CD8-positive, alpha-beta memory T cell (primary cell): ENCODE measurements at places on chromosomes 2 and 18. TPM values are rescaled to one million over a fixed set of nuclear protein-coding genes. Genes with fewer than 3 reads are reported as not detected.

DNA sequence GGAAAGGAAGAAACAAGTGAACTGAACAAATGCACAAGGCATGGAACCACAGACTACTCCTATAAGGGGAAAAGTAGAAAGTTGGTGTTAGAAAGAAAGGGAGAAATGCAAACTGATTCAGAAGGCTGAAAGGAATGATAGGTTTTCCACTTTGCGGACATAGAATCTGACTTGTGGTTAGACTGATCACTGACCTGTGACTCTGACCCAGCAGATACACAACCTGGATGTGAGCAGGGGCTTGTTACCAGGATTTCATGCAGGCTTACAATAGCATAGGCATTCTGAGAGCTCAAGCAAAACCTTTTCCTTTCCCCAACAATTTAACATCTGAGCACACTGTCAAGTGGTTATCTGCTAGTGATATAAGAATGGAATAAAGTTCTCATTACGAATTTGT is 237.0 kb upstream of the CDH20 start:
- no peaks in the 10 kb centered on the region for H3K27me3 ChIP-seq
- H3K4me3 ChIP-seq = no peak overlapping the region
- H3K36me3 ChIP-seq = no peaks in the 10 kb centered on the region
- H3K4me1 ChIP-seq = no peaks in the 10 kb centered on the region
- H3K27ac ChIP-seq = no peak overlapping the region

GRCh38 chr2:122927197-122927596 is 1097.9 kb upstream of the CNTNAP5 start:
- H3K36me3 ChIP-seq = no peaks in the 10 kb centered on the region
- H3K4me3 ChIP-seq = no peak overlapping the region
- H3K4me1 ChIP-seq = no peaks in the 10 kb centered on the region
- DNase-seq = no peak
- no peak overlapping the region for H3K27ac ChIP-seq
- no peaks in the 10 kb centered on the region for H3K27me3 ChIP-seq

- H3K36me3 ChIP-seq = no peaks in the 10 kb centered on the region
- no peak overlapping the region for H3K27ac ChIP-seq
- no peak for DNase-seq
- H3K4me1 ChIP-seq = peaks cover 6% of the 10 kb centered on the region
- no peak overlapping the region for H3K4me3 ChIP-seq
- no peaks in the 10 kb centered on the region for H3K27me3 ChIP-seq
These were observed 24.5 kb downstream of the TMEM177 start for GRCh38 chr2:119703526-119703925.

NDC80 gene
- 41.6 TPM for total RNA-seq

ABCB6 gene
- 22.8 TPM for total RNA-seq

DNA sequence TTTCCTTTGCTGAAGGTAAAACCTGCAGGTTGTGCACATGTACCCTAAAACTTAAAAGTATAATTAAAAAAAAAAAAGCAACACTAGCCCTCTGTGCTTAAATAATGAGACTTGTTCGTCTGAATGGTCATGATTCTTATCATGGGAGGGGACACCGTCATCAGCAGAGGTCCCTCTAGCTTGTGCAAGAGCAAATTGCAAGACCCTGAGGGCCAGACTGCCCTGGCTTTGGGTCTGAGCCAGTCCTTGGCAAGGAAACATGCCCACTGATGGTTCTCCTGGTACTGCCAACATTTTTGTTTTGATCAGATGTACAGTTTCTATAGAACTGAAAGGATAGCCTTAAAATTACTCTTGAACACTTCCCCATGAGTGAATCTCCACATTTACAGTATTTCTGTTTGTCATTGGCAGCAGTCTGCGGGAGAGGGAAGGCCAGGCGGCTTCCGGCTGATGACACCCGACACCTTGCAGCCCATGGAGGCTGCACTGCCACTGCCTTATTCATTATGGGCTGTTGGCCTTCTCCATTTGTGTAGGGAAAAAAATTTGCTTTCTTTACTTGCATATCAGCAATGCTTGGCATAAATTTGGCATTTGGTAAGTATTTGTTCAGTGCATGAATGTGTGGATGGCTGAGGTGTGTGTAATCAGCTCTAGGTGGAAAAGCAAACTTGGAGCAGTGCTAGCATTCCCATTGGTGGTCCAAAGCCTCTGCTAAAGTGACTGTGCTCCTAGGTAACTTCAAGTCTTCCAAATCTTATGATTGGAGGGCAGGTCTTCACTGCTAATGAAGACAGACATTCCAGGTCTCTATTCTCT is 161.6 kb upstream of the ALKAL2 start:
- no peak for DNase-seq
- H3K4me3 ChIP-seq = no peak overlapping the region
- H3K36me3 ChIP-seq = no peaks in the 10 kb centered on the region

ERFE gene
- 0.24 TPM for total RNA-seq

SCYGR8 gene
- total RNA-seq = not detected

CRYGD gene
- not detected for total RNA-seq

DNA sequence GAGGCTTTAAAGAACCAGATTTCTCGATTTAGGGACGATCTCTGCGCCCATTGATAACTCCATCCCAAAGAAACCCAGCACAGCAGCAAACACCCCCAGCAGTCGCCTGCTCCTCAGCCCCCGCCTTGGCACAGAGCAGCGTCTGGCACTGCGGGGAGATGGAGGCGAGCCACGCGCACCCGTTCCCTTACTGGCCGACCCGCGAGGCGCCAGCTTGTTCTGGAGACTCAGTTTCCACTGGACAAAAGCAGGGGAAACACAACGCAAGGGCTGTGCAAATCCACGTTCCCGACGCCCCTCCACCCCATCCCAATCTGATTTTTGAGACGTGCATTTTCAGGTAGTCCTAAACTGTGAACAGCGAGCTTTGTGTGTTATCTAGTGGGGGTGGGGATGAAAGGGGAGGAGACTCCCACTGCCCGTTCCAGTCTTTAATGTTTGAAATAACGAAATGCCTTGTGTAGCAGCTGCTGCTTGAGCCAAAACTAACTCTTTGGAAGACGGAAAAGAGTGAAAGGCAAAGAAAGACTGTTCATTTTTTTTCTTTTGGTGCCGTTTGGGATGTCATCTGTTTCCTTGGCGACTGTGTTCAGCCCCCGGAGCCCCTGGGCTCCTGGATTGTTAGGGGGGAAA is 143.2 kb downstream of the MEIS1 start:
- H3K4me3 ChIP-seq = no peak overlapping the region
- DNase-seq = no peak
- no peaks in the 10 kb centered on the region for H3K36me3 ChIP-seq
- H3K27ac ChIP-seq = no peak overlapping the region

DNA sequence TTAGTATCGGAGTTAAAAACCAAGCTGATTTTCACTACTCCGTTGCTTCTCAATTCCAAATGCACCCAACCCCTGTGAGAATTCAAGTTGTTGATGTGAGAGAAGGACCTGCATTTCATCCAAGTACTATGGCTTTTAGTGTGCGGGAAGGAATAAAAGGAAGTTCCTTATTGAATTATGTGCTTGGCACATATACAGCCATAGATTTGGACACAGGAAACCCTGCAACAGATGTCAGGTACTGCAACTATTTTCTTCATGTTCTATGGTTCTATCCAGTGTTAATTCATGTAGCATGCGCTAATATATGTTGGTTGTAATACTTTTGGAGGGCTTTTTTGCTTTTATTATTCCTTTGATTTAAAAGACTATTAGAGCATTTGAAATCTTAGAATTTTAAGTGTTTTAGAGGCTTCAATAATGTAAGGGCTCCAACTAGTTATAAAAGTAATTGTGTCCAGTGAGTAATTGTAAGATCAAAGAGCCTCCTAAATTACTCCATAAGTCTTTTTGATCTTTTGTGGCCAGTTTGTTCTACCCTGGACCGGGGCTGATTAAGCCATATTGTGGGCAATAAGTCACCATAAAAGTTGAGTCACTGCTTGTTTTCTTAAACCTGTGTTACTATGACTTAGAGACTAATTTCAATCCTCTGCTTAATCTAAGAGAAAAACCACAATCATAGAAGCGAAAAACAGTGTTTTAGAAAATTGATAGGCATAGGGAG is 22.9 kb downstream of the DSG4 start:
- DNase-seq = no peak
- H3K36me3 ChIP-seq = no peaks in the 10 kb centered on the region
- H3K27ac ChIP-seq = no peak overlapping the region
- no peaks in the 10 kb centered on the region for H3K4me1 ChIP-seq
- no peak overlapping the region for H3K4me3 ChIP-seq
- no peaks in the 10 kb centered on the region for H3K27me3 ChIP-seq

ASXL3 gene
- total RNA-seq = not detected

- H3K27me3 ChIP-seq = no peaks in the 10 kb centered on the region
- no peaks in the 10 kb centered on the region for H3K36me3 ChIP-seq
- DNase-seq = no peak
- no peak overlapping the region for H3K4me3 ChIP-seq
These were observed 16.2 kb upstream of the CTAGE1 start for GRCh38 chr18:22433956-22434355.

DNA sequence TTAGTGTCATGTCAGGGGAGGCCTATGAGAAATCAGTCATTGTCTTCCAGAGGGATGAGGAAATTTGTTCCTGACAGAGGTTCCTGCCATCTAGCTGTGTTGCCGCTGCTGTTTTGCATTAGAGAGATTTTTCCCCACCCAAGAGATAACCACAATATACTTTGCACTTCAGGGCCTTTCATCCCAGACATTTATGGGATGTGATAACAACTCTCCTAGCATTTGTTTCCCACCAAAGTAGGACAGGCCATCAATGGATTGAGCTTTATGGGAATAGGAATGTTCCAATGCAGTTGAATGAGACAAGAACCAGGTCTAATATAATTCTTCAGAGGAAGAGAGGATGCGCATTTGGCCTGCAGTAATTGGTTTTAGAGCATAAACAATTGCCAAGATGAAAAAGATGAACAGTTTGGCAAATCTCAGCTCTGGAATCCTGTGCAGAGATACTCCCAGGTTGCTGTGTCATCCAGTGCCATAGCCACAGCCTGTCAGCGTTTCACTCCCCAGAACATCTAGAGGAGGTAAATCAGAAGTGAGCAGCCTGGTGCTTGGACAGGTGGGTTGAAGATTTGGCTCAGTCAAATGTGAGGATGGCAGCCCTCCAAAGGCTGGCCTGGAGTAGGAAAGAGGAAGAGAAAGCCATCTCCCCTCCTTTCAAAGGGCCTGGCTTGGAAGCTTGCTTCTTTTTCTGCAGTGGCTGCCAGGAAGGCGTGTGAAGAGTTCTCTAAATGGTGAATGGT is 93.7 kb upstream of the SETBP1 start:
- no peaks in the 10 kb centered on the region for H3K27me3 ChIP-seq
- H3K4me3 ChIP-seq = no peak overlapping the region
- H3K36me3 ChIP-seq = no peaks in the 10 kb centered on the region

DNA sequence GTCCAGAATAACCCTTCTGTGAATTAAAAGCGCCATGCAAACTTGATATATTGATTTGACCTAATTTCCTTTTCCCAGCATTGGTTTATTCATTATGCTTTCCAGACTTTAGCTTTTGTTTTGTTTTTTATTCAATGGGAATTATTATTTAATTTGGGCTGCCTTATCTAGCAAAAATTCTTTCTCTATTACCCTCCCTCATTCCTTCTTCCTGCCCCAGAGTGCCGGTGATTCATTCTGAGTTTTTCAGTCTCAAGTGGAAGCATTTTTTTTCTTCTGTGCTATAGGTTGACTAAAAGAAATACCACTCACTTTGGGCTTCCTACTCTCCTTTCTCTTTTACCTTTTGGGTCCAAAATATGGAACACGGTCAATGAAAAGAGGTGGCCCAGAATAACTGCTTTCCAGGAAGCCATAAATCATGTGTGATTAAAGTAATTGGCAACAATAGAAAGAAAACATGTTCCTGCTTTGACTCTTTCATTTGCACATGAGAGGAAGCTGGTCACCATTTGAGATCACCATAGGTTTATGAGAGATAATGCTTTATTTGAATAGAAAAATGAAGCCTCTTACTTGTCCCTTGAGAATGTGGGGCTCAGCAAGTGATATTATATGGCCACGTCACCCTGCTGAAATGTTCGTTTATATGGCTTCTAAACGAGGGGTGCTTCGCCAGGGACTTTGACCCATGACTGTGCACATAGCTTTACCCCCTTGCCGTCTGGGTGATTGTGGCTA is 422.8 kb upstream of the ZEB2 start:
- no peak overlapping the region for H3K4me3 ChIP-seq
- DNase-seq = no peak
- no peaks in the 10 kb centered on the region for H3K4me1 ChIP-seq
- no peaks in the 10 kb centered on the region for H3K27me3 ChIP-seq

OR6B2 gene
- total RNA-seq = not detected

- no peak overlapping the region for H3K27ac ChIP-seq
- H3K36me3 ChIP-seq = no peaks in the 10 kb centered on the region
- H3K27me3 ChIP-seq = no peaks in the 10 kb centered on the region
- H3K4me1 ChIP-seq = no peaks in the 10 kb centered on the region
- no peak for DNase-seq
These were observed 9.4 kb upstream of the RALB start for GRCh38 chr2:120243211-120243610.

DNA sequence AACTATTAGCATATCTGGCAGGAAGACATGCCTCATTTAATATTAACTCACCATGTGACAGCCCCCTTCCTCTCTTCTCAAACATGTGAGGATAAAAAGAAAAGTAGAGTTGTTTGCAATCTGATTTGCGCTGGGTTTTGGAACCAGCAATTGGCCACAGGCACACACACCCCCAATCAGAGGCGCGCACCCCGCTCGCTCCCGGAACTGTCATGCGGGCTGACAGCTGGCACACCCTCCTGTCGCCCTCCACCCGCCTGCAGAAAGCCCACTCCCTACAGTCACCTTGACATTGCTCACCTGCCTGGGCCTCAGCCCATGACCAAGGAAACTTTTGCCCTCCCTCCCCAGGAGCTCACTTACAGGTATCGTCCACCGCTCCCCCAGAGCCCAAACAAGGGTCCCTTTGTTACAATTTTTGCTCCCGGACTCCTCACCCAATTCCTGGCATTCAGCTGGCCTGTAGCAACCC is 1.1 kb downstream of the COBLL1 start:
- no peak overlapping the region for H3K4me3 ChIP-seq
- H3K4me1 ChIP-seq = no peaks in the 10 kb centered on the region
- H3K27ac ChIP-seq = no peak overlapping the region
- H3K27me3 ChIP-seq = peaks cover 4% of the 10 kb centered on the region

DNA sequence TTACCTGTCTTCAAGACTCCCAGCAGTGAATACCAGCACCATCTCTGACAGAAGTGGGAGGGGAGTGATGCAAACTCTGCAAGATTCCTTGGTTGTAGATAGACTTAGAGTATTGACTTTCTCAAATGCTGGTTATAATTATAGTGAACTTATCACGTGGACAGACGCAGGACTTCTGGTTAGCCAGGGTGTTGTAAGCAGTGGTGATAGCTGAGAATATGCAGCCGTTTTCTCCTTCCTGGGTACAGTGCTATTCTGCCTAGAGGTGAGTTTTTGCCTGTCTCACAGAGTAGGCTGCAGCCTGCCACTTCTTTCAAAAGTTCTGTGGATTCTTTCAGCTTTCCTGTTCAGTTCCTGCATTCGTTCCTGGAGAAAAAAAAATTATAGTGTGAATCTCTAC is 733 bp upstream of the CXCR2 start:
- no peak overlapping the region for H3K27ac ChIP-seq
- H3K36me3 ChIP-seq = no peaks in the 10 kb centered on the region
- no peaks in the 10 kb centered on the region for H3K4me1 ChIP-seq
- H3K27me3 ChIP-seq = peaks cover 3% of the 10 kb centered on the region

RELCH gene
- 19.6 TPM for total RNA-seq
